ENCODE measurements at places on chromosomes 5 and 9. TPM values are rescaled to one million over a fixed set of nuclear protein-coding genes. Genes with fewer than 3 reads are reported as not detected.
A peak's percentile ranks its signal among the peaks of the same experiment; 100 is the strongest.

Gene SMC2
- total RNA-seq: 19.2 TPM

Gene TRAF1
- 1.3 TPM for total RNA-seq

Gene PCSK5
- total RNA-seq: 8.3 TPM

Gene PLAC8L1
- 0.56 TPM for total RNA-seq

Gene GABRA1
- not detected for total RNA-seq

Gene INSL6
- not detected for total RNA-seq

Gene ADAMTS12
- 1.4 TPM for total RNA-seq

Gene ERGIC1
- total RNA-seq: 84.4 TPM

Gene CCNO
- not detected for total RNA-seq

DNA sequence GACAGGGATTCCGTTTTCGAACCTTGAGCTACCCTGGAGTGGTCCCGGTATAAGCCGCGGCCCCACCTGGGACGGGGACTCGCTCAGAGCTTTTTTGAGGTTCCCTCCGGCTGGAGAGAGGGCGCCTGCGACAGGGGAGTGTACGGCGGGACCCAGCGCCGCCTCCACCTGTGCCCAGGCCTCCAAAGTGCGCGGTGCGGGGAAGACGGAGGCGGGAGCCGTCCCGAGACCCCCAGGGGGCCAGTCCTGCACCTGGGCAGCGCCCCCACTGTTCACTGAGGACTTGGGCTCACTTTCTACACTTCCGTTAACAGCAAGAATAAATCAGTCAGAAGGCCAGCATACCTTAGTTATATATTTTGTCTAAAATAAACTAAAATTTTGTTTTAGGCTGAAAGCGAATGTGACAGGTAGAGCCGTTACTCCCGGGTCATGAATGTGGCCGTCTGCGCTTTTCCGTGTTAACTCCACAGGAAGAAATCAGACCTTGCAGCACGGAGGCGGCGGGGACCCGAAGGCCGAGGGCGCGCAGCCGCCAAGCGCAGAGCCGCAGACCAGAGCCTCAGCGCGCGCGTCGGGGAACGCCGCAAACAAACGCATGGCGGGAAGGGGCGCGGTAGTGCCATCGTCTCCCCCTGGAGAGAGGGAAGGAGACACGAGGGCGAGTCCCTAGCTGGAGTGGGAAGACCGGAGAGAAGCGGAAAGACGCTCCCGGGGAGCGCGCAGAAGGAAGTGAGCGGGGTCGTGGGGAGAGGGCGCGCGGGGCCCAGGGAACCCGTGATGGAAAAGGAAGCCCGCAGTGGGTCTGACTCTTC is 14.1 kb downstream of the TRIM7 start:
- peak; percentile 63 for DNase-seq
- H3K4me3 ChIP-seq: peak overlapping the region; percentile 87
- H3K27ac ChIP-seq: peak overlapping the region; percentile 92
- peaks cover 4% of the 10 kb centered on the region for H3K4me1 ChIP-seq
- H3K36me3 ChIP-seq: no peaks in the 10 kb centered on the region

DNA sequence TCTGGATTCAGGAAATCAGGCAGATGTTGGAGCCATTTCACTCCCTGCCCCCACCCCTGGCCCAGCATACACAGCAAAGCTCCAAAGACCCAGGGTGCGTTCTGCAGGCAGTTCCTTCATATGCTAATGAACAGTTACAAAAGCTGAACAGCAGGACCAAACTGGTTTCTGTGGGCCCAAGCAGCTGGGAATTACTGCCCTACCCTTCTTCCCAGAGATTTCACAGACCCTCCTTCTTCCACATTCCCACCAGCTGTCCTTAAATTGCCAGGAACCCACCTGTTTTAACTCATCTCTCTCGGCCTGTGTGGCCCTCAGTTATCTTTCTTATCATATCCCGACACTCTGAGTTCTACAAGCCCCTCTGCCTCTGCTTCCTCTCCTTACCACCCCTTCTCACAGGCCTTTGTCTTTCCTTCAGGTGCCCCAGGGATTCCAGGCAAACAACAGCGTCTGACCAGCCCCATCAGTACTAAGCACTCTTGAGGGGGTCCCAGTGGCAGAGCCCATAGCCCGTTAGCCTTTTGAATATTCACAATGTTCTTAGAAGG is 10.6 kb upstream of the F2RL1 start:
- H3K27ac ChIP-seq: peak overlapping the region; percentile 19
- H3K4me1 ChIP-seq: no peaks in the 10 kb centered on the region
- H3K27me3 ChIP-seq: no peaks in the 10 kb centered on the region
- DNase-seq: no peak
- H3K36me3 ChIP-seq: no peaks in the 10 kb centered on the region
- no peak overlapping the region for H3K4me3 ChIP-seq

DNA sequence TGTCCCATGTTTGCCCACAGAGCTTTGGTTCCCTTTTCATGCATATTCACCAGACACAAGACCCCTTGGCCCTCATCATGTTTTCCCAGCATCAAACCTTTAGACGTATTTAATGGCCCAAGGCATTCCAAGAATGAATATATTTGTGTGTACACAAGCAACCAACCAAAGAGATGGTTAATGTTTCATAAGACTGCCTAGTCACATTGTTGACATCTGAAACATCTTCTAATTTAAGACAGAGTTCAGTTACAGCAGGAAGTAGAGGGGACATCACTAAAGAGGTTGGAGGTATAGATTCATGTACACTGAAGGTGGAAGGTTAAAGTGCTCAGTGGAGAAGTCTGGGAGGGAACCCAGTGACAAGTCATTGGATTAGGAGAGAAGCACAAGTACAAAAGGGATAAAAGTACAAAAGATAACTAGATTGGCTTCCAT is 49.1 kb downstream of the SUSD1 start:
- no peaks in the 10 kb centered on the region for H3K27me3 ChIP-seq
- H3K27ac ChIP-seq: no peak overlapping the region
- H3K4me3 ChIP-seq: no peak overlapping the region
- DNase-seq: no peak

DNA sequence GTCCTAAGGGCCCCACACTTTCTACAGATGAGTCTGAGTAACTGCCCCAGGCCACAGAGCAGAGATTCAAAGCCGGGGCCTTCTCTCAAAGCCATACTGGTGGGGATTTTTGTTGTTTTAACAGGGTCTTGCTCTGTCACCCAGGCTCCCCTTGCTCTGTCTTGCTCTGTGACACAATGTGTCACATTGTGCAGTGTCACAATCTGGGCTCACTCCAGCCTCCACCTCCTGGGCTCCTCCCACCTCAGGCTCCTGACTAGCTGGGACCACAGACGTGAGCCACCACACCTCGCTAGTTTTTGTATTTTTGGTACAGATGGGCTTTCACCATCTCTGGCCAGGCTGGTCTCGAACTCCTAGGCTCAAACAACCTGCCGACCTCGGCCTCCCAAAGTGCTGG is 8.6 kb downstream of the AGPAT2 start:
- no peaks in the 10 kb centered on the region for H3K36me3 ChIP-seq
- H3K27ac ChIP-seq: no peak overlapping the region
- no peak overlapping the region for H3K4me3 ChIP-seq
- H3K27me3 ChIP-seq: no peaks in the 10 kb centered on the region
- no peak for DNase-seq
- peaks cover 19% of the 10 kb centered on the region for H3K4me1 ChIP-seq

DNA sequence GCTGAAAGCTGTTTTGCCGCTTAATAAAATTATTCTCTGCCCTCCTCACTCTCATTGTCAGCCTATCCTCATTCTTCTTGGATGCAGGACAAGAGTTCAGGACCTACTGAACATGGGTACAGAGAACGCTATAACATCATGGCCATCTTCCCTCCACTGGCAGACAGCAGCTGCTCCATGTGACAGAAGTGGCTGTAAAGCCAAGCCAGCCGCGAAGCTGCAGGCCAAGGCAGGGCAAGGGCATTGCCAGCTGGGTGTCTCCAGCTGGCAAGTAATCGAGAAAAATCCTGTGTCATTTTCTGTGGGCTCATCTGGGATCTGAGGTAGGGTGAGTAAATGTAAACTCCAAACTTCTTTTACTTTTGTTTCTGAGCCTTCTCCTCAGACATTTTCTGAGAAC is 84.8 kb downstream of the SLC25A46 start:
- no peak overlapping the region for H3K4me3 ChIP-seq
- no peak for DNase-seq
- H3K27me3 ChIP-seq: no peaks in the 10 kb centered on the region
- H3K36me3 ChIP-seq: no peaks in the 10 kb centered on the region
- no peaks in the 10 kb centered on the region for H3K4me1 ChIP-seq

DNA sequence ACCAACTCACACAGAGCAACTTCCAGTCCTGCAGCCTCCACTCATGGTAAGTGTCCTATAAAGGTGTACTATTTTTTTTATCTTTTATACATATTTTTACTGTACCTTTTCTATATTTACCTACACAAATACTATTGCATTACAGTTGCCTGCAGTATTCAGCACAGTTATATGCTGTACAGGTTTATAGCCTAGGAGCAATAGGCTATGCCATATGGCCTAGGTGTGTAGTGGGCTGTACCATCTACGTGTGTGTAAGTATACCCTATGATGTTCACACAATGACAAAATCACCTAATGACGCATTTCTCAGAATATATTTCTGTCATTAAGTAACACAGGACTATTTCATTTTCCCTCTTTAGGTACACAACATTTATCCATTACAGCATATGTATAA is 16.7 kb downstream of the S100Z start:
- H3K36me3 ChIP-seq: no peaks in the 10 kb centered on the region
- no peaks in the 10 kb centered on the region for H3K4me1 ChIP-seq
- no peaks in the 10 kb centered on the region for H3K27me3 ChIP-seq
- no peak overlapping the region for H3K4me3 ChIP-seq
- no peak overlapping the region for H3K27ac ChIP-seq

- peaks cover 49% of the 10 kb centered on the region for H3K4me1 ChIP-seq
- no peaks in the 10 kb centered on the region for H3K27me3 ChIP-seq
- H3K27ac ChIP-seq: peak overlapping the region; percentile 79
- H3K36me3 ChIP-seq: peaks cover 23% of the 10 kb centered on the region
- H3K4me3 ChIP-seq: no peak overlapping the region
These were observed 5.7 kb downstream of the NAIF1 start for GRCh38 chr9:128061275-128061960.

- no peaks in the 10 kb centered on the region for H3K27me3 ChIP-seq
- H3K4me1 ChIP-seq: peaks cover 4% of the 10 kb centered on the region
- no peaks in the 10 kb centered on the region for H3K36me3 ChIP-seq
- DNase-seq: no peak
- no peak overlapping the region for H3K4me3 ChIP-seq
- H3K27ac ChIP-seq: no peak overlapping the region
These were observed 15.5 kb upstream of the GLRX start for GRCh38 chr5:95838001-95838520.

DNA sequence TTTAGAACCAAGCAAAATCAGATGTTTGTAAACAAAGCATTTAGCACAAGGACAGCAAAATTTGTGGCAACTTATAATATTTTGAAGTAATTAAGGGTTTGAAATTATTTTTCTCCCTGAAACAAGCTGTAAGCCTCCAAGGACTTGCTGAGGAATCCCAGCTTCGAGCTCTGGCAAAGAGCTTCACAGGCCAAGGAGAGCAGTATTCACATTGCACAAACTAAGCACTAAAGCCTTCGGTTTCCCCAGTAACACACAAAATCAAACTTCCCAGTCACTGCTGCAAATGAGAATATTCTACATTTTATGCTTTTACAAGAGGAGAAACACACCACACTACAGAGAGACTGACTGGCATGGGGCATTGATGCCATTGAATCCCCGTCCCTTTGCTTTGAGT is 101.9 kb downstream of the WDR41 start:
- DNase-seq: no peak
- no peak overlapping the region for H3K4me3 ChIP-seq
- H3K27ac ChIP-seq: no peak overlapping the region
- no peaks in the 10 kb centered on the region for H3K4me1 ChIP-seq
- no peaks in the 10 kb centered on the region for H3K36me3 ChIP-seq

DNA sequence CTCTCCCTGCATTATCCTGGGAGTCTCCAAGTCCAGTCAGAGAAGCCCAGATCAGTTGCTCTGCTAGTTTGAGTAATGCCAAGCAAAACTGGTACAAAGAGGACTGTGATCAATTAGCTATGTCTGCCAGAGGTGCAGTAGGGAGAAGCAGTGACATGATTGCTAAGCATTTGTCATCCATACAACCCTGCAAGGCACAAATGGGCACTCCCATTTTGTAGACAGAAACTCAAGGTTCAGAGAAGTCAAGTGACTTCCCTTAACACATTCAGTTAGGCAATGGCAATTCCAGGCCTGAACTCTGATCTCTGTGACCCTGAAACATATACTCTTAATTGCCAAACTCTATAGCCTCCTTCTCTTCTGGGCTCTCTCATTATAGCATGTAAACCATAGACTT is 34.0 kb downstream of the NDST1 start:
- H3K27ac ChIP-seq: peak overlapping the region; percentile 85
- peaks cover 58% of the 10 kb centered on the region for H3K4me1 ChIP-seq
- no peak overlapping the region for H3K4me3 ChIP-seq
- peaks cover 8% of the 10 kb centered on the region for H3K36me3 ChIP-seq

DNA sequence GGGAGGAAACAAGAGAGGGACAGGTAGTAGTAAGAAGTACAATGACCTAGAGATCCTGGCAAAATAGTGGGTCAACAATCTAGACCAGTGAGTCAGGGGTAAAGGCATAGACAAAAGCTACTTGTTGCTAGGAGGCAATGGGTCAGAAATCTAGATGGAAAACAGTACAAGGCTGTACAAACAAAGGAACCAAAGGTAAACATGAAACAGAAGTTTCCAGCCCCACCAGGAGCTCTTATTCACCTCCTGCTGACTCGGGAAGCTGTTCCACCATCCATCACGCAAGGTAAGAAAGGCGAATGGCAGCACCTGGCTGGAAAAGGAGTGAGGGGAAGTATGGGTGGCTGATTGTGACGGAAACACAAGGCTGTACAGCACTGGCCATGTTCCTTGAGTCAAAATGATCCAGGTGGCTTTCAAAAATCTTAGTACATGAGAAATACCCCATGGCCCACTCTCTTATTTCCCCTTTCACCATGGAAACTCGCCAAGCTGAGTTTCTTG is 70.5 kb upstream of the RAI14 start:
- H3K36me3 ChIP-seq: no peaks in the 10 kb centered on the region
- DNase-seq: no peak
- no peak overlapping the region for H3K4me3 ChIP-seq
- H3K27ac ChIP-seq: no peak overlapping the region
- no peaks in the 10 kb centered on the region for H3K4me1 ChIP-seq
- H3K27me3 ChIP-seq: no peaks in the 10 kb centered on the region

DNA sequence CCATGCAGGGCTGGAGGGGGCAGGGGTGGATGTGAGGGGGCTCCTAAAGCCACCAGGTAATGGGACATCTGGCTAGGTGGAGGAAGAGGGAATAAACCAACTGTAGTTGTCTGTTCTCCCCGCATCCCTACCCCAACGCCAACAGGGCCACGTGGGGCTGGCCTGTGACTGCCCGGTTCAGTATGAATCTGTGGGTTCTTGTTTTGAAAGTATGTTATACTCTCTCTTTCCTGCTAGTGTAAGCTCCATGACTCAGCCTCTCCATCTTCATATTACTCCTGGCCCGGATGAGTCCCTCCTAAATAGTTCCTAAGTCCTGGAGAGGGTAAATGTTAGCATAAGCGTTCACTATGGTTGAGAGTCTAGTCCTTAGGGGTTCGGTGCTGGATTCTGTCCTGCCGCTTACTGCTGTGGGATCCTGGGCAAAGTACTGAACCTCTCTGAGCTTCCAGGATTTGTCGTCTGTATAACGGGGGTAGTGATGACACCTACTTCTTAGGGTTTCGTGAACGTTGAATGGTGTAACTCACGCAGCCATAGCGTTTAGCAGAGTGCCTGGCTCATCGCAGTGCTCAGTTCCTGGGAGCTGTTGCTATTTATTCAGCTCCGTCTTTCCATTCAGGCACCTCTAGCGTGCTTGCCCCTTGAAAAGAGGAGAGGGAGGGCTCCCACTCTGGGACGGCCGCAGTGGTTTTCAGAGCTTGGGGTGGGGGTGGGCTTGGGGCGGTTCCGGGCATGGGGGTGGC is 28.8 kb downstream of the LHX2 start:
- H3K4me3 ChIP-seq: peak overlapping the region; percentile 51
- H3K36me3 ChIP-seq: no peaks in the 10 kb centered on the region

All from heart right ventricle (tissue), 16 donors.